Ammon's horn (tissue), 1 donor: ENCODE measurements at places on chromosomes 13 and 19.

GRCh38 chr19:17235971-17236777, 9.5 kb downstream of the NR2F6 start:
- DNase-seq, result no peak

DNA sequence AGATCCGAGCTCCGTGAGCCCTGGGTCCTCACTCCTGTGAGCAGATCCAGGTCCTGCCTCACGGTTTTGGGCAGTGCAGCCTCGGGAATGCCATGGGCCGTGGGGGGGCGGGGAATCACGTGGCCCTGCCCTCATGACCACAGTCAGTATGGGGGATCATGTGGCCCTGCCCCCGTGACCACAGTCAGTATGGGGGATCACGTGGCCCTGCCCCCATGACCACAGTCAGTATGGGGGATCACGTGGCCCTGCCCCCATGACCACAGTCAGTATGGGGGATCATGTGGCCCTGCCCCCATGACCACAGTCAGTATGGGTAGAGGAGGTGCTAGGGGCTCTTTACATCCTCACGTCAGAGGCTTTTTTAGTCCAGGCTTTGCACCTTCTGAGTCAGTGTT, 64.3 kb upstream of the F7 start:
- peak; percentile 86 for DNase-seq

GRCh38 chr13:80665792-80666333, 324.9 kb upstream of the SPRY2 start:
- DNase-seq, result no peak

GRCh38 chr19:43664018-43664417, 6.0 kb downstream of the PLAUR start:
- DNase-seq, result peak; percentile 36

GRCh38 chr13:48586591-48587103, 53.8 kb upstream of the RCBTB2 start:
- DNase-seq, result peak; percentile 70

- DNase-seq, result peak; percentile 17
Measured at GRCh38 chr13:43546251-43546650, 240.5 kb downstream of the ENOX1 start.

- DNase-seq, result no peak
Measured at GRCh38 chr13:74067818-74068217, 66.4 kb downstream of the KLF12 start.

DNA sequence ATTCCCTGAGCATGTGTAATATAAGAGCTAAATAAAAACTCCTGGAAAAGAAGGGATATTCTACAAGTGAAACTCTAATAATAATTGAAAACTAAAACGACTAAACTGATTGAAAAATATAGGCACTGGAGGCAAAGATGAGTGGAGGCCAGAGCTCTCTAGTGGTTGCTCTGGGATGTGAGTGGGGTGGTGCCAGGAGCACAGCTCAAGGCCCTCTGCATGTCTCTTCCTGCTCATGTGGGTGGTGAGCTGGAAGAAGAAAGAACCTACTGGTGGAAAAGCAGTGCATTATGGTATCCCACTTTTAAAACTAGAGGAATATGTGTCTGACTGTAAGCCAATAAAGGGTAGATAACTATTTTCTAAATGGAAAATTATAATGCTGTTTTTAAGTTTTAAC, 15.8 kb upstream of the ARHGEF7 start:
- DNase-seq, result no peak

- peak; percentile 74 for DNase-seq
Measured at GRCh38 chr19:15584541-15585115, 30.4 kb upstream of the CYP4F8 start.

- DNase-seq, result no peak
Measured at GRCh38 chr13:109734002-109734785, 52.2 kb downstream of the IRS2 start.

- no peak for DNase-seq
Measured at GRCh38 chr19:32800191-32800590, 69.4 kb downstream of the SLC7A9 start.

DNA sequence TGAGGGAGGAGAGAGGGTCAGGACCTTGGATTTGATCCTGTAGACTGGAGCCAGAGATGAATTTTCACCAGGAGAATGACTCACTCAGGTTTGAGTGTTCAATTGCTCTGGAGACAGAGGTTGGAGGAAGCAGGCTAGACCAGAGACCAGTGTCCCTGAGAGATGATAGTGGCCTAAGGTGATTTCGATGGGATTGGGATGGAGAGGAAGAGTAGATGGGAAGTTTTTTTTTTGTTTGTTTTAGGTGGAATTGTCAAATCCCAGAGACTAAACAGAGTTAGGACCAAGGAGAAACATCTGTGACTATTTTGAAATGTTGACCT, 2.3 kb downstream of the CEBPG start:
- DNase-seq, result no peak

- no peak for DNase-seq
Measured at GRCh38 chr19:17977021-17977420, 10.1 kb downstream of the KCNN1 start.
